Stimulated activated CD8-positive, alpha-beta memory T cell treated with anti-CD3 and anti-CD28 coated beads, Interleukin-4, amount 100 ng/mL, for 4 hours (primary cell): ENCODE measurements at places on chromosomes 6 and 20.

DNA sequence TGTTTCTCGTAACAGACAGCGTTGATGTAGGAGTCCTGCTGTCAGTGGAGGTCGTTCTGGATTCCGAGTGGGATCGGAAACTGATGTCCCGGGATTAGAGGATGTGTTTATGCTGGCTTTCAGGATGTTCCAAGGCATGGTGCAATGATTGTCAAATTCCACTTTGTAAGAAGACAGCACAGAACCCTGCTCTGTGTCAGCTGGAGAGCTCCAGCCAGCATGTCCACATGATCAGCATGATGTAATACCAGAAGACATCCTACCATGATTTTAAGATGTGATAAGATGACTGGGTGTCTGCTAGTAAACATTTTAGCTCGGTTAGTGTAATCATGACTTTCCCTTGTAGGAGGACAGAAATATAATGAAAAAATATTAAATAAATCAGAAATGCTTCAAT is 20.3 kb downstream of the ENPP1 start:
- DNase-seq: no peak

- DNase-seq: no peak
Measured at GRCh38 chr6:38064431-38064830, 244.9 kb downstream of the ZFAND3 start.

- no peak for DNase-seq
Measured at GRCh38 chr20:25282034-25282781, 34.3 kb downstream of the PYGB start.

DNA sequence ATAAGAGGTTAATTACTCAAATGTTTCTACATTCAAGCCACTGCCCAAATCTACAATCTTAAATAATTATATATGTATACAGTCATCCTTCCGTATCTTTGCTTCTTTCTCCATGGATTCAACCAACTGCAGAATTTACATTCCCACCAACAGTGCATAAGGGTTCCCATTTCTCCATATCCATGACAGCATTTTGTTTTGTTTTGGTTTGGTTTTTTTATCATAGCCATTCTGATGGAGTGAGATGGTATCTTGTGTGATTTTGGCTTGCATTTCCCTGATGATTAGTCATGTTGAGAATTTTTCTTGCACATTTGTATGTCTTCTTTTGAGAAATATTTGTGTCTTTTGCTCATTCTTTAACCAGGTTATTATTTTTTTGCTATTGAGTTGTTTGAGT is 198.5 kb downstream of the C6orf118 start:
- no peak for DNase-seq

- DNase-seq: no peak
Measured at GRCh38 chr6:32132110-32132509, 2.0 kb upstream of the FKBPL start.

- DNase-seq: no peak
Measured at GRCh38 chr6:112475083-112475482, 128.0 kb downstream of the RFPL4B start.

DNA sequence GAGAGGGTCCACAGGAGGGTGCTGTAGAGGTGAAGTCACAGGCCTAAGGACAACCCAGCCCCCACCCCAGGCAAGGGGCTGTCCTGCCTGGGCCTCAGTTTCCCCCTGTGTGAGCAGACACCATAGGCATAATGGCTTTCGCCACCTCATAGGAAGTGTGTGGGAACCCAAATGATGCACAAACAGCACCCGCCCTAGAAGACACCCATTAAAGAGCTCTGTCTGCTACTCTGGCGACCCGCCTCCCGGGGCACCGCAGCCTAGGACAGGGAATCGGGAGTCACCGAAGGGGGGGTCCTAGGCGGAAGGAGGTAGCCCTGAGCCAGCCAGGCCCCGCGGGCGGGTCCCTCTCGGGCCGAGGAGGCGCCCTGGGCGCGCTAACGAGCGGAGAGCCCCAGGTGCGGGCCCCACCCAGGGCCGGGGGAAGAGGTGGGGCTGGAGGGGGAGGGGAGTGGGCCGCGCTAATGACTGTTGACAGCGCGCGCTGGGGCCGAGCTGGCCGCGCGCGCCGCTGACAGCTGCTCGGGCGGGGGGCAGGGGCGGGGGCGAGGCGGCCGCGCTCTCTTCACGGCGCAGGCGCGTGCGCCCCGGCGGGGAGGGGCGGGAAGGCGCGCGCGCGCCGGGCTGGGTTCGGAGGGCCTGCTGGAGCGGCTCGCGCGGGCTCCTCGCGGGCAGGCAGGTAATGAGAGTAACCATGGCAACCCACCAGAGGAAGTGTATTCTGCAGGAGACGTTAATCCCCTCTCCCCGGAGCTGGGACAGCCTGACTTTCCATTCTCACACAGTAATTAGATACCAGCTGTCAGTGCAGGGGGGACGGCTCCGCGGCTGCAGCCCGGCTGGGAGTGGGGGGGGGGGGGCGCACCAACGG is 48.9 kb downstream of the NOL4L start:
- no peak for DNase-seq
